Hematopoietic multipotent progenitor cell treated with erythropoietin and hydrocortisone succinate and interleukin-3 and kit ligand, for 15 days (in vitro differentiated cells): ENCODE measurements at places on chromosomes 4 and X.

DNA sequence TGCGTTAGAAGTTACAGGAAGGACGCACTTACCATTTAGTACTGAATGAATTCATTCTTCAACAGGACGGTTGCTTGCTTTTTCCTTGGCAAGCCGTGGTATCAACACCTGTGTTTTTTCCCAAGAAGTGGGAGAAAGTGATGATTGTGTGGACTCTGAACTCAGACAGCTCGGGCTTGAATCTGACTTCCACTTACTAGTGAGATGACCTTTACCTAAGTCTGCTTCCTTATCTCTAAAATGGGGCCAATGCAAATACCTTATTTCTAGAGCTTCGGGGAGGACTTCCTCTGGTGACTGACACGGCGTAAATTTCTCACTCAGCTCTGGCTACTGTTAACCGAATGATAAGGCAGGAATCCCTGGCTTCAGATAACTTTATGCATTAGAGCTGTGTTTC lies 146.8 kb upstream of the RBPJ start:
- DNase-seq: no peak

- no peak for DNase-seq
Measured at GRCh38 chr4:98193459-98194105, 50.3 kb upstream of the STPG2 start.

GRCh38 chr4:180407275-180407885 lies 1835.8 kb upstream of the TENM3 start:
- DNase-seq: no peak

- peak; percentile 12 for DNase-seq
Measured at GRCh38 chr4:88964450-88964849, 92.5 kb downstream of the FAM13A start.

- no peak for DNase-seq
Measured at GRCh38 chr4:65401083-65401482, 269.2 kb downstream of the EPHA5 start.

- no peak for DNase-seq
Measured at GRCh38 chr4:149353241-149353640, 462.4 kb downstream of the IQCM start.

DNA sequence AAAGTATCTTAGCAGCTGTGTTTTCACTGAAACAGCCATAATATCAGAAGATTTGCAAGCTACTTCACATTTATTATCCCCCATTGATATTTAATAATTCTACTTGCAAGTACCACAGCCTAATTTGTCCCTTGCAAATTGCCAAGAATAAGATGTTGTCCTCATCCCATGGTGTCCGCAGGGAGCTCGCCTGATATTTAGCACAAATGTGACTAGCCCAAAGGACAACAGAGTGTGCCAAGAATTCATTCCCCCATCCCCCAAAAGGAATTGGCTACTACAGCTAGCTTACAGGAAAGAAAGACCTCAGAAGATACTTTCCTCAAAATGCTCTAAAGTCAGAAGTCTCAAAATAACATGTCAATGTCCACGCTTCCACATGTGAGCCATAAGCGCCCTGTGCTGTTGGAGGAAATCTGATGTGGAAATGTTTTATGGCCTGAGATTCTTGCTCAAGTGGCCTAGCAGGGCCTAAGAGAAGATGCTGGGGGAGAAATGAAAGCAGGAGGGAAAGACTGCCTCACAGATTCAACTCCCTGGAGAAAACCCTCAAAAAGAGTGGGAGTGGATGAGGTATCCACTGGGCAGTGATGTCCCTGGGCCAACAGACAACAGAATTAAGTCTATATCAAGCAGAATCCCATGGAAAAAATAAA lies 111.4 kb downstream of the SH3KBP1 start:
- no peak for DNase-seq

- no peak for DNase-seq
Measured at GRCh38 chr4:166077782-166078181, 204.7 kb downstream of the TLL1 start.

- DNase-seq: no peak
Measured at GRCh38 chrX:141945426-141945825, 41.7 kb downstream of the MAGEC1 start.

- DNase-seq: peak; percentile 2
Measured at GRCh38 chrX:100994352-100995281, 25.1 kb downstream of the ARL13A start.

- DNase-seq: no peak
Measured at GRCh38 chr4:153233761-153234371, 29.6 kb downstream of the TRIM2 start.

DNA sequence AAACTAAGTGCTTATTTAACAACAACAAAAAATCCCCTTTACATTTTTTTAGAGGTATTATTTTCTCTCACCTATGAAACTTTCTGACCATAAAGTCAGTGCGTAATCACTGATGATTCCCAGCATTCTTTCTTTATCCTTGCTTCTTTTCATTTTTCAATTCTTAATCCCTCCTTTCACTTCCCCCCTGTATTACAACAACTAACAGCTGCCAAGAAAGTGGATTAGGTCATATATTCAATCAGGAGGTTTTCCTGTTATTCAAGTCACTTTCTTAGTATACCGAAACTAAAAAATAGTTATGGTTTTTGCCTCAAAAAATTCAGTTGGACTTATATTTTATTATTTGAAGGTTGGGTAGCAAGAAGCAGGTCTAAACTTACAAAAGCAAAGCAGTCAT lies 2.1 kb upstream of the STAP1 start:
- no peak for DNase-seq

DNA sequence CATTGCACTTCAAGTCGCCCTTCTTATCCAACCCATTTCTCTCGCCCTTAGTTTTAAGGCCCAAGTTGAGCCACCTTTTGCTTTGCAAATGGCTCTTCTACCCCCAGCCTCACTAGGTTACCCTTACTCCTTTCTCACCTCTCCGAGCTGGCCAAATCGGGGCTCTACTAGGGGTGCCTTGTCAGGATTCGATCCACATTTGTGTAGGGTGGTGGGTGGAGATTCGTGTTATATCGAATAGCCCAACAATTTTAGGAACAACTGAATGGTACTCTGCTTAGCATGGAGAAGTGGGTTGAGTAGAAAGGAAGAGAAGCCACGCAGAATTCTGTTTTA lies 3.5 kb downstream of the SLIT2 start:
- no peak for DNase-seq

DNA sequence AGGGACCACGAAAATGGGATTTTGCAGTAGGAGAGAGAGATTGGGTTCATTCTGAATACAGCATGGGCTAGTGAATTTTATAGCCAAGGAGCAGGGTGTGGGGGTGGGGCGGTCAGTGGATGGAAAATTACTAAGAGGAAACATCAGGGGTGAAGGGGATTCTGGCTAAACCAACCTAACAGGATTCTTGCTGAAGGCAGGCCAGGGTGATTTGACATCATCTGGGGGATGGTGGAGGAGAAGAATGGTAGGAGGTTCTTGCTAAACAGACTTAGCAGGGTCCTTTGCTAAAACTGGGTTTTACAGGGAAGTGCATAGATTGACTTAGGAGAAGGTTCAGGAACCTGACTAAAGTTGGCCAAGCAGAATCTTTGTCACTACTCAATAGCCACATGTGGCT lies 91.9 kb downstream of the DNAAF6 start:
- no peak for DNase-seq

GRCh38 chr4:8032381-8032780 lies 92.7 kb upstream of the AFAP1 start:
- no peak for DNase-seq

- no peak for DNase-seq
Measured at GRCh38 chrX:69317721-69318120, 152.5 kb upstream of the PJA1 start.

GRCh38 chr4:114081783-114082182 lies 102.3 kb upstream of the ARSJ start:
- no peak for DNase-seq

GRCh38 chr4:184911310-184911709 lies 85.5 kb upstream of the ACSL1 start:
- DNase-seq: no peak

DNA sequence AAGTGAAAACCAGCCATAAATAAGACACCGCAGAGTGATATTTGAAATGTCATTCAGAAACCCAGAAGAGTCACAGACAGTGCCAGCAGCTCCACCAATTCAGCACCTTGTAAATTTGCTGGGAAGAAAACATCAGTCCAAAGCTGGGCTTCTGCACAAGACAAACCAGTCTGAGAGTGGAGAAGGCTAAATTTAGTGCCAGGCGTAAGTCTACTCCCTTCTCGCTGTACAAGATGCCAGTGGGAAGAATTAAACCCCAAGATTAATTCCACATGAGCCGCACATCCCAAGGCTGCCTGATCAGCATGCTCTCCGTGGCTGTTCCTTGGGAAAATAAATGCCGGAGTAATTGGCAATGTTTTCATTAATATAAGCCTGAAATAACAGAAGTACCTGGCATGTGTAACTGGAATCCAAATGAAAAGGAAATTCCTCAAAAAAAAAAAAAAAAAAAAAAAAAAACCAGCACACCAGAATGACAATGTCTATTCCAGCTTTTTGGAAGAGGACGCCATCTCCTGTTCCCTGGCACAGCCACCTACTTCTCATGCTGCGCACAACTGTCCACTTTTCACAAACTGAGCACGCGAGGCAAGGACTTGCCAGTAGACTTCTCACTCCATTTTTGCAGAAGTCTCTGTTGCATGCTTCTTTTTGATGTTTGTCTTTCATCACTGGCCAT lies 95.5 kb downstream of the NSUN7 start:
- DNase-seq: no peak

- no peak for DNase-seq
Measured at GRCh38 chr4:156419080-156419685, 465.5 kb upstream of the CTSO start.

DNA sequence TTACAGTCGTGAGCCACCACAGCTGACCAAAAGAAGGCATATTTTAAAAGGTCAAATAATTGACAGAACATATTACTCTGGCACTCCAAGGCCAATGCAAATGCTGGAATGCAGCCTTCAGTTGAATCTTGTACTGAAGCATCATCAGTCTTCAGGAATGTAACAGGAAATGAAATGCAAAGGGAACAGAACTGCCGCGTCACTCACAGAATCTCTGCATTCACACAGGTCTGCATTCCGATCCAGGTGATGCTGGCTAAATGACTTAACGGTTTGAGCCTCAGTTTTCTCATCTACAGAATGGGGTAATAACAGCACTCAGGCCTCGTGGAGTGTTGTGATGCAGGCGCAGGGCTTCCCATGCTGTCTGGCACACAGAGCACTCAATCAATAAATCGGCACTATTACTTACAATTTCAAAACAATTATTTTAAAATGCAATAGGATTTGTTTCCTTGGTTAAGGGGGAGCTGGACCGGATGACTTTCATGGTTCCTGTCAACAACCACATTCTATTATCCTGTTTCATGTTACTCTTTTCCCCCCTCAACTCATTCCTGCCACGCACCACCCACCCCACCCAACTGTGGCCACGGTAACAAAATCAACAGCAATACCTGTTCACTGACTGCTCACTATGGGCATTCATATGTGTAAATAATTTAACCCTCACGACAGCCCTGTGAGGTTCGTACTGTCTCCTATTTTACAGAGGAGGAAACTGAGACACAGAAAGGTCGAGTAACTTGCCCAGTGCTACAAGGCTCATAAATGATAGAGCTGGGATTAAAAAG lies 32.4 kb downstream of the IGFBP7 start:
- DNase-seq: no peak

GRCh38 chr4:86432559-86433134 lies 72.8 kb upstream of the MAPK10 start:
- DNase-seq: no peak

GRCh38 chr4:122762520-122762919 lies 30.0 kb downstream of the BBS12 start:
- no peak for DNase-seq

DNA sequence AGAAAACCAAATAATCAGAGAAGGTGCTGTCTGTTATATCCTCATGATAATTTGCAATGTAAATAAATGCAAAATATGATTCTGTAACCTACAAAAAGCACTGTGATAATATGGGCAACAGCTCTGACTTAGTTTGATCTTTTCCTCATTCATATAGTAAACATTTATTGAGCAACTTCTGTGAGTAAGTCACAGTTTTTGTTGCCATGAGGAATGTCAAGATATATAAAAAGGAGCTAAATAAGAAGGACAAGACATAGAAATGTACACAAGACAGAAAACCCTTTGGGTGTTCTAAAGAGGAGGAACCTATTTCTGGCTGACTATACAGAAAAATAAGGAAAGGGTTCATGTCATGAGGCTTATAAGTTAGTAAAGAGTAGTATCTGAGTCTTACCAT lies 44.3 kb downstream of the ARSJ start:
- no peak for DNase-seq

GRCh38 chr4:157509341-157509740 lies 288.8 kb downstream of the GRIA2 start:
- no peak for DNase-seq

DNA sequence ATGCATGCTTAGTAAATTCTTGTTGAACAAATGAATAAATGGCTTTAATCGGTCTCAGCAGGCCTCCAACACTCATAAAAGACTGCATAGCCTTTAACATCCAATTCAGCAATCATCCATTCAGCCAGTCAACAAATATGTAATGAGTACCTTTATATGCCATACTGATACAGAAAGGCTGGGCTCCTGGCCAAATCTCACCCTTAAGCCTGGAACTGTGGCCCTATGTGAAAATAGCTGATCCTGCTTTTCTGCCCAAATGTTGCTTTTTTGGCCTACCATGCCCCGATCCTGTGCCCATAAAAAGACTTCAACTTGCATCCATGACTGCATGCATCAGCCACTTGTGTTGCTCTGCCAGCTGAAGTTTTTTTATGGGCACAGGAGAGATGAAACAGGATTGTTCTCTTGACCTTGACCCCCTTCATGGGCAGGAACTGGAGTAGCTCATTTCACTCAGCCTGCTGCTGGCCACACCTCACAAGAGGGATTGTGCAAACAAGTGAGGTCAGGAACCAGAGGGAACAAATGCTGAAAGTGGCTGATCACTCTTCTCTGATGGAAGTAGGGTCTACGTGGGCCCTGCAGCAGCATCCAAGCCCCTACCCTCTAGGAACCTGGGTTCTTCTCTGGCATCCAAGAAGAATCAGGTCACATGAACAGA lies 75.6 kb downstream of the NPY1R start:
- DNase-seq: no peak

- no peak for DNase-seq
Measured at GRCh38 chr4:139484783-139485311, 30.9 kb downstream of the RAB33B start.

GRCh38 chr4:38396845-38397547 lies 267.0 kb upstream of the KLF3 start:
- DNase-seq: peak; percentile 52

DNA sequence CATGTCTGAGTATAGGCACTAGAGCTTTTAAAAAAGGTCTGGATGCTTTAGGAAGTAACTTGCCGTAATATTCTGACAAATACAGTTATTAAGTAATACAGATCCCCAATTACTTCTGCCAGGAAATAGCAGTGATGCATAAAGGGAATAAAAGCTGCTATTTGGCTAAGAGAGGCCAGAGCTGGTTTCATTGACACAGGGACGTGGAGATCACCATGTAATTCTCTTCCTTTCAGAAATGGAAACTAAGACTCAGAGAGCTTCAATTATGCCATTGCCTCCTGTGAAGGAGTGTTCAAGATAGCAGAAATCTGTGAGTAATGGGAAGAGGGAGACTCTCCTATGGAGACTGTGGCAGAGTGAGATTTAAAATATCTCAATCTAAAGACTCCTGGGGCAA lies 238.1 kb downstream of the SLITRK2 start:
- DNase-seq: no peak
